ENCODE measurements at places on chromosomes 6 and 20.

- DNase-seq = no peak
These were observed 76.1 kb downstream of the PRKN start for GRCh38 chr6:162651505-162651904.

GRCh38 chr6:41996997-41997396 lies 53.3 kb upstream of the TAF8 start:
- DNase-seq = no peak

DNA sequence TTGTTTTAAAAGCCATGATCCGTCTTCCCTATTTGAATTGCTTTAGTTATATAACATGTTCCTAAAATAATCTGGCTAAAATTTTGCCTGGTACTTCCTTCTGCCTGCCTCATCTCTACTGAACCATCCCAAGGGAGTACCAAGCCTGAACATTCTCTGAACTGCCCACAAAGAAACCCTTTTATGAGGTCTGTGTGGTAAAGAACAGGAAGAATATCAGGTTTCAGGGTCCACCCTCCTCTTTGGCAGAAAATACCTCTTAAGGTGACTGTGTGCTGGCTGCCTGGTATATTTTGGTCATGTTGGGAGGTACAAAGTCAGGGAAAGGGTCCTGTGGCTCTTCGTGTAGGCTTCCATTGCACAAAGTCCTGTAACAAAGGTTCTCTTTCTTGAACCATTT lies 574.1 kb upstream of the CHD6 start:
- DNase-seq = no peak

- DNase-seq = no peak
These were observed 15.9 kb downstream of the BCL2L1 start for GRCh38 chr20:31706607-31707257.

DNA sequence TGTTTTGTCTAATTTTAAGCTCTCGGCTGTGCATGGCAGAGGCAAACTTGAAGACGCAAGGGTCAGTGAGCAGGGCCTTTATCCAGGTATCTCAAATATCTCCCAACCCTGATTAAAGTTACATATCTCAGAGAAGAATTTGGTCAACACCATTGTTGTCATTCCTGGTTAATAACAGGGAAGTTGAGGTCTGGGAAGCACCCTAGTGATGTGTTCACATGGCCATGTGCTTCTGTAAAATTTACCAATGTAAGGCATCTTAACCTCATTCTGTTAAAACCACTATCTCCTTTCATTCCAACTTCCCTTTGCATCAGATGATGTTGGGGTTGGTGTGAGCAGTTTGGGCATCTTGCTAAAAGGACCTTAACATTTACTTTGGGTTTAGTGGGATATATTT lies 4.0 kb upstream of the FAM110A start:
- no peak for DNase-seq

DNA sequence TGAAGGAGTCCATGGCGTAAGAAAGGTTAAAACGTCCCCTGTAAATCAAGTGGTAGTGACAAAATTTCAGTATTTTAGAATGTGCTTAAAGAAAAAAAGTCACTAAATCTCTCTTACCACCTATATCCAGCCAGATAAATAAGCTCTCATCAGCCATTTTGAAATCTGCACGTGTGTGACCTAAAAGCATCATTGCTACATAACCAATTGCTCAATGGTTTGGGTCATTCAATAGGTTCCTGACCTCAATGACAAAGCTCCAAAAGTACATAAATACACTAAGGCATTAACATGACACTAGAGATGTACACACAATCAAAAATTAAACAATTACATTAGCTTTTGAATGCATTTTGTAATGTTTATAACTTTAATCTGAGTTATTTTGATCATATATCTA lies 272.4 kb downstream of the GMDS start:
- no peak for DNase-seq

DNA sequence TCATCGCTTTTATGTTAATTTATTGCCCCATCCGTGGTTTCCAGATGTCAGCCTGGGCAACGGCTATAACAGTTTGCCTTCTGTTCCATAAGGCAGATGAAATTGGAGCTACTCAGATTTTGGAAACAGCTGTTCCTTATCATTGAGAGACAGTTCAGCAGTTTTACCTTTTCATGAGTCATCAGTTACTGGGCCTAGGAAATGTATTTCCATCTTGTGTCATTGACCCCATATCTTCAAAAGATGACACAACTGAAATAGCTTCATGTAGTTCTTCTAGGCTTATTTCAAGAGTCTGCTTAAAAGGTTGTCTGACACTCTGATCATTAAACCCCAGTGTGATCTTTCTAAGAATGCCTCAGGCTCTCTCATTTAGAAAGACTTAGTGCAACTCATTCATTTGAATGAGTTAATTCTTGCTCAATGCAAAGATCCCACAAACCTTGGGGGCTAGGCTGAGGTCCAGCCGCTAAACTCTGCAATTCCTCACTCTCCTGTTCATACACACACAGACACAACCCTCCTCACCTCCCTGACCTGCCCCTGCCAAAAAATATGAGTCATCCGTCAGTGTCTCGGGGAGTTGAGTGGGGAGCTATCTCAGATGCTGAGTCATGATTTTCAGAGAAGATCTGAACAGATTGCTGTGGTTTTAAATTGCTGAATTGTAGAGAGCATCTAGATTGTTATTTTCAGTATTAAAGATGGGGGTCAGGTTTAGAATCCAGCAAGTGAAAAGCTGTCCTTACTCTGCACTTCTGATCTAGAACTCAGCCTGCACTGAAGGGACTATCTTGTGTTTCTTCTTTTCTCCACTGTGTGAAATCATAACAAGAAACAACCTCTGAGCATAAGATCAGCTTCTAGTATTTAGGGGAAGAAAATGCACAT lies 61.8 kb downstream of the RPP40 start:
- DNase-seq = no peak

GRCh38 chr20:36991703-36992102 lies 40.2 kb upstream of the SAMHD1 start:
- no peak for DNase-seq

- DNase-seq = no peak
These were observed 421.2 kb upstream of the EYS start for GRCh38 chr6:66128243-66128642.

DNA sequence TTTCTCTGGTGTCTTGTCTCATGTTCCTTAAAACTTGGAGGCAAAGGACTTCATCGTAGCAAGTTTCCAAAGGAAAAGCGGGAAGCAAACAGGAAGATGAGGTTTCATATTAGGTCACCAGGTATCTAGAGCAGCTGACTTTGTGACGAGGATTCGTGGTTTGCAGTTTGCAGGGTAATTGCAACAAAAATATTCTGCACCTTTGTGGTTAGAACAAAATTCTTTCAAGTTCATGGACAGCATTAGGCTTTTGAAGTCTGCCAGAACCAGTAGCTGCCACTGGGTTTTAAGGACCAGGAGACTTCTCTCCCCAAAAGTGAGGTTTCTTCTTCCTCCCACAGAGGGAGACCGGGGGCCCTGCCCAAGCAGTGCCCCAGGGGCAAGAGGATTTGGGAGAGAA lies 63.4 kb downstream of the RPP40 start:
- DNase-seq = no peak
